GM23338 (cell line): ENCODE measurements at places on chromosomes 3 and 15. TPM values are rescaled to one million over a fixed set of nuclear protein-coding genes. Genes with fewer than 3 reads are reported as not detected.

GRCh38 chr3:55903680-55904079 lies 416.6 kb upstream of the WNT5A start:
- no peaks in the 10 kb centered on the region for H3K4me1 ChIP-seq
- H3K27me3 ChIP-seq = no peaks in the 10 kb centered on the region
- no peaks in the 10 kb centered on the region for H3K36me3 ChIP-seq
- no peak overlapping the region for H3K4me3 ChIP-seq

DNA sequence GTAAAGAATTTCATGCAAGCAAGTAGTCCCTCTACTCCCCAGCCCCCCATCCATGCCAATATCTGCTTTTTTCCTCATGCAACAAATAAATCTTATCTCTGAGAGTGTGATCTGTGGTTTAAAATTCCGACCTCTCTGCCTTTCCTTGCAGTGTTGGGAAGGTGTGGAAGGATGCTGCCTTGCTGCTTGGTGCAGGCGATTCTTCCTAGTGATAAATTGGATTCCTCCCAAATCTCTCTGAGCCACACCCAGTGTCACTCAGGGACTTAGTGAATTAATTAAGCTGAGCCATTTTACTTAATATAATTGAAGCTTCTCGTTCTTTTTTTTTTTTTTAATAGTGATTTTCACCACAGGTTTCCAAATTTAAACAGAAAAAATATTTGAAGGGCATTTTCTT lies 3.4 kb downstream of the GAP43 start:
- no peak overlapping the region for H3K27ac ChIP-seq
- peaks cover 56% of the 10 kb centered on the region for H3K4me1 ChIP-seq
- peak overlapping the region; percentile 7; the same call in 1 of the 2 replicates for H3K4me3 ChIP-seq
- no peaks in the 10 kb centered on the region for H3K36me3 ChIP-seq

DNA sequence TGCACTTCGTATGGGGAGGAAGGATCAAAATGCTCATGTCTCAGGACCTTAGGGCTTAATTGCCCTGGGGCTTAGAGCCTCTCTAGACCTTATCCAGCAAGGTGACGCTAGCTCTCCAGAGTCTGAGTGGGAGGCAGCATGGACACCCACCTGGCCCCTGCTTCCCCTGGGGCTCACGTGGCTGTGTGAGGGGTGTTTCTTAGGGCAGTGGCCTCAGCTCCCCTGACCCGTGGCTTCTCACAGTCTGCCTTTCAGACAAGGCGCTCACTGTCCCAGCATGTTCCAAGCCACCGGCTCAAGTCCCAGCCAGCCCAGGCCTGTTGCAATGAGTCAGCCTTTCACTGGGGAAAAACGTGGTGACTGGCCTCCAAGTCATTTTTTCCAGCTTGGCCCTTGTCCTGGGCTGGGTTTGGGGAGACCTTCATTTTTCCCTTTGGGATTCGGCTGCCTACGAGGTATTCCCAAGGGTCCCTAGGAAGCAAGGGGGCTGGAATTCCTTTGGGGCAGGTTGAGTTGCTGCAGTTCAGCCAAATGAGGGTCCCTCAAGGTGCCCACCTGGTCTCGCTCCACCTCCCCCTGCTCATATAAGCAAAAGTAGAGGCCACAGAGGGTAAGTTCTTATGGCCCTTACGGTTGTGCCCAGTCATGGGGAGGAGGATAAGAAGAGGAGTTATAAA lies 15.7 kb downstream of the BHLHE40 start:
- no peaks in the 10 kb centered on the region for H3K36me3 ChIP-seq
- peaks cover 5% of the 10 kb centered on the region; the same call in 1 of the 2 replicates for H3K4me1 ChIP-seq
- no peak overlapping the region for H3K27ac ChIP-seq
- DNase-seq = no peak

DNA sequence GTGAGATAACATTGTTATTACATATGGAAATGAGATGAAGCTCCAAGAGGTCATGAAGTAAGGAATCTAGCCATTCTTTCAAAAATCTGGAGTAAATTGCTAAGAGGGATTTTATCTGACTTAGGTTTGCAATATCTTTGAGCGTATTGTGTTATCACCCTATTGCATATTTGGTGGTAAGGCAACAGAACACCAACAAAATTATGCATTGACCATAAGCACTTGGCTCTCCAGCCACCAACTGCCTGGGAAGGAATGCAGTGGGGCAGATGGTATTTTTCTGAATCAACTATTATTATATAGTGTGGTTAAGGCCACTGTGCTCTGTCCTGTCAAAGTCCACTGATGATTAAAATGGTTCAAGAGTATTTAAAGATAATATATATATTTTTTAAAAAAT lies 287.9 kb upstream of the SEMA6D start:
- no peak for DNase-seq
- no peaks in the 10 kb centered on the region for H3K36me3 ChIP-seq
- H3K4me3 ChIP-seq = no peak overlapping the region
- no peak overlapping the region for H3K27ac ChIP-seq

GRCh38 chr3:104908761-104909160 lies 457.9 kb upstream of the ALCAM start:
- no peaks in the 10 kb centered on the region; the same call in 1 of the 2 replicates for H3K4me1 ChIP-seq
- H3K27ac ChIP-seq = peak overlapping the region; percentile 52; the same call in 1 of the 2 replicates
- no peaks in the 10 kb centered on the region for H3K27me3 ChIP-seq
- no peak overlapping the region for H3K4me3 ChIP-seq
- peak; percentile 14 for DNase-seq
- no peaks in the 10 kb centered on the region for H3K36me3 ChIP-seq

GRCh38 chr15:54803134-54803808 lies 393.5 kb downstream of the RSL24D1 start:
- no peak overlapping the region for H3K27ac ChIP-seq
- no peaks in the 10 kb centered on the region for H3K4me1 ChIP-seq
- no peaks in the 10 kb centered on the region; the same call in 1 of the 2 replicates for H3K36me3 ChIP-seq
- H3K4me3 ChIP-seq = no peak overlapping the region

DNA sequence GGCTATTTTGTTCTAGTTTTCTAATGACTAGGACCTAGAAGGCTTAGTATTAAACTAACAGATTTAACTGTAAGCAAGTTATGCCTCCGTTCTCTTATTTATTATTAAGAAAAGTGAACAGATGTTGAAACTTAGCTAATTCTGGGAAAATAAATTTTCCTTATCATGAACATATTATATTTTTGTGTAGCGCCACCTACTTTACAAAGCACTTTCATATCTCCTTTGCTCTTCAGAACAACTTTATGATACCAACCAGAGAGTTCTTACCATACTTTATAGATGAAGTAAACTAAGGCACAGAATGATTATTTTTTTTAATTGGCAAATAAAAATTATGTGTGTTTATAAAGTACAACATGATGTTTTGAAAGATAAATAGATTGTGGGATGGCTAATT lies 59.4 kb downstream of the NME9 start:
- no peaks in the 10 kb centered on the region for H3K4me1 ChIP-seq
- H3K36me3 ChIP-seq = peaks cover 5% of the 10 kb centered on the region; the same call in 1 of the 2 replicates
- DNase-seq = no peak
- H3K27ac ChIP-seq = no peak overlapping the region

GRCh38 chr15:56344336-56344735 lies 20.9 kb upstream of the TEX9 start:
- H3K4me3 ChIP-seq = no peak overlapping the region
- H3K27me3 ChIP-seq = no peaks in the 10 kb centered on the region
- H3K27ac ChIP-seq = no peak overlapping the region

DNA sequence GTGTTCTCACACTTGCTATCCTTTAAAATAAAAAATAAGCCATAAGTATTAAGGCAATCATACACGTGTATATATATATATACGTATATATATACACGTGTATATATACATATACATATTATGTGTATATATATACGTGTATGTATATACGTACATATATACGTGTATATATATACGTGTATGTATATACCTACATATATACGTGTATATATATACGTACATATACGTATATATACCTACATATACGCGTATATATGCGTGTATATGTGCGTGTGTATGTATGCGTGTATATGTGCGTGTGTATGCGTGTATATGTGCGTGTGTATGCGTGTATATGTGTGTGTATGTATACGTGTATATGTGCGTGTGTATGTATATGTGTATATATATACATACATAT lies 477.3 kb upstream of the ARRDC4 start:
- H3K36me3 ChIP-seq = no peaks in the 10 kb centered on the region
- no peaks in the 10 kb centered on the region for H3K4me1 ChIP-seq
- H3K27ac ChIP-seq = no peak overlapping the region
- H3K27me3 ChIP-seq = no peaks in the 10 kb centered on the region
- no peak overlapping the region for H3K4me3 ChIP-seq
- no peak for DNase-seq

GRCh38 chr15:85490856-85491255 lies 110.5 kb downstream of the AKAP13 start:
- no peak for DNase-seq
- no peak overlapping the region for H3K4me3 ChIP-seq
- no peaks in the 10 kb centered on the region for H3K36me3 ChIP-seq
- no peak overlapping the region for H3K27ac ChIP-seq

GRCh38 chr3:125203731-125204130 lies 8.8 kb downstream of the SLC12A8 start:
- H3K27me3 ChIP-seq = no peaks in the 10 kb centered on the region
- H3K4me3 ChIP-seq = no peak overlapping the region
- no peak overlapping the region for H3K27ac ChIP-seq
- H3K36me3 ChIP-seq = no peaks in the 10 kb centered on the region

GRCh38 chr15:89836267-89837133 lies 21.8 kb upstream of the ANPEP start:
- H3K4me1 ChIP-seq = no peaks in the 10 kb centered on the region
- no peak overlapping the region for H3K27ac ChIP-seq
- no peak for DNase-seq
- peaks cover 7% of the 10 kb centered on the region; the same call in 1 of the 2 replicates for H3K36me3 ChIP-seq
- H3K27me3 ChIP-seq = no peaks in the 10 kb centered on the region

- H3K4me3 ChIP-seq = no peak overlapping the region
- no peaks in the 10 kb centered on the region for H3K36me3 ChIP-seq
- DNase-seq = no peak
These were observed 22.4 kb downstream of the LZTFL1 start for GRCh38 chr3:45819543-45819942.

DNA sequence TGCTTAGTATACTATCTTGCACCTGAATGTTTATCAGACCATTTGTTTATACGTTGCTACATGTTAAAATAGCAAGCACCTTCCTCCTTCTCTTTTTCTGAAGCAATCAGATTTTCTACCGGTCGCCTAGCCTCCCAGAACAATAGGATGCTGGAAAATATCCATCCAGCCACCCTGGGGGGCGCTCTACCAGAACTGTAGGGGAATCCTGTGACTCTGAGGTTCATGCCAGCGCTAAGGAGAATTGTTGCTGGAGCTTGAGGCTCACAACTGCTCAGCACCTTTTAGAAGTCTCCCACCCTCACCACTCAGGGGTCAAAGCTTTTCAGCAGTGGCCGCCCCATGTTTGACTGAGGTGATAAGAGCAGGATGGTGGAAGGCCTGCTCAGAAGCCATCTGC lies 27.5 kb downstream of the SQOR start:
- no peak overlapping the region for H3K4me3 ChIP-seq
- H3K36me3 ChIP-seq = no peaks in the 10 kb centered on the region
- DNase-seq = peak; percentile 71
- H3K27me3 ChIP-seq = no peaks in the 10 kb centered on the region

DNA sequence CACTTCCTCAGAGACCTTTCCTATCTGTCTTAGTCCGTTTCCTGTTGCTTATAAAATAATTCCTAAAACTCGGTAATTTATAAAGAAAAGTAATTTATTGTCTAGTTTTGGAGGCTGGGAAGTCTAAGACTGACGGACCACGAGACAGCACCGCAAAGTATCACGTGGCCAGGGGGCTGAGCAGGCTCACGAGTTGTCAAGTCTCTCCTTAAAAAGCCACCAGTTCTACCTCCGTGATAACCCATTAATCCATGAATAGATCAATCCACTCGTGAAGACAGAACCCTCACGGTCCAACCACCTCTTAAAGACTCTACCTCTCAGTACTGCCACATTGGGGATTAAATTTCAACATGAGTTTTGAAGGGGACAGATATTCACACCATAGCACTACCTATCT lies 821 bp downstream of the LINS1 start:
- H3K27me3 ChIP-seq = no peaks in the 10 kb centered on the region
- H3K4me1 ChIP-seq = peaks cover 10% of the 10 kb centered on the region
- DNase-seq = peak; percentile 21
- H3K27ac ChIP-seq = no peak overlapping the region

GRCh38 chr15:48477795-48478360 lies 146.6 kb downstream of the DUT start:
- H3K4me1 ChIP-seq = no peaks in the 10 kb centered on the region; the same call in none of the 2 replicates
- no peak for DNase-seq
- no peaks in the 10 kb centered on the region for H3K27me3 ChIP-seq
- no peak overlapping the region for H3K27ac ChIP-seq
- H3K4me3 ChIP-seq = no peak overlapping the region

IRAK2 gene
- 0.85 and 1.4 TPM in 2 replicates for total RNA-seq

SYNPR gene
- total RNA-seq = 0.38 and 2.6 TPM in 2 replicates

LTF gene
- total RNA-seq = 1.3 and 3.5 TPM in 2 replicates

IQCF5 gene
- not detected in 2 replicates for total RNA-seq

SLC9C1 gene
- total RNA-seq = 0.97 and 1.7 TPM in 2 replicates

OR5K2 gene
- not detected in 2 replicates for total RNA-seq

IDH2 gene
- 63.6 and 64.0 TPM in 2 replicates for total RNA-seq

EAF2 gene
- total RNA-seq = 5.7 and 8.8 TPM in 2 replicates

TRPM1 gene
- total RNA-seq = not detected in 2 replicates

AQP9 gene
- not detected in 2 replicates for total RNA-seq
